ENCODE measurements at places on chromosomes 7 and 10. TPM values are rescaled to one million over a fixed set of nuclear protein-coding genes. Genes with fewer than 3 reads are reported as not detected.

DNA sequence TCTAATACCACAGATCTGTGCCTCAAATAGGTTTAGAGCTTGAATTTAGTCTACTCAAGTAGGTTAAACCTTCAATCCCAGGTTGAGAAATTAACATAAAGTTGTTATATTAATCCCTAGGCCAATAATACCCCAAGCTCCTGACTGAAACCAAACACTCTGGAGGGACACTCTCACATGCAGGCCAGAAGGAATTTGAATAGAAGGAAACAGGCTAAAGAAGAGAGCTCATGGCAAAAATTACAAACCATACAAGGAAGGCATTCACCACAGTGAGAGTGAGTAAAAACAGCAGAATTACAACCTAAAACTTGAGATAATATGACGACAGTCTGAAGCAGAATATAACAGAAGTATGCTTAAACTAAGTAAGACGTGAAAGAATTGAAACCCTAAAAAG, 76.1 kb upstream of the PDK4 start:
- H3K4me3 ChIP-seq: no peak overlapping the region
- H3K4me1 ChIP-seq: no peaks in the 10 kb centered on the region
- no peak overlapping the region for H3K27ac ChIP-seq
- no peaks in the 10 kb centered on the region for H3K27me3 ChIP-seq

- H3K36me3 ChIP-seq: peaks cover 5% of the 10 kb centered on the region
- no peak overlapping the region for H3K4me3 ChIP-seq
Measured at GRCh38 chr10:79608505-79609375, 2.0 kb upstream of the SFTPA1 start.

GRCh38 chr7:43201912-43202311, 89.5 kb downstream of the HECW1 start:
- no peaks in the 10 kb centered on the region for H3K36me3 ChIP-seq
- H3K27me3 ChIP-seq: no peaks in the 10 kb centered on the region
- no peak overlapping the region for H3K27ac ChIP-seq
- H3K4me1 ChIP-seq: peaks cover 28% of the 10 kb centered on the region
- DNase-seq: no peak

DNA sequence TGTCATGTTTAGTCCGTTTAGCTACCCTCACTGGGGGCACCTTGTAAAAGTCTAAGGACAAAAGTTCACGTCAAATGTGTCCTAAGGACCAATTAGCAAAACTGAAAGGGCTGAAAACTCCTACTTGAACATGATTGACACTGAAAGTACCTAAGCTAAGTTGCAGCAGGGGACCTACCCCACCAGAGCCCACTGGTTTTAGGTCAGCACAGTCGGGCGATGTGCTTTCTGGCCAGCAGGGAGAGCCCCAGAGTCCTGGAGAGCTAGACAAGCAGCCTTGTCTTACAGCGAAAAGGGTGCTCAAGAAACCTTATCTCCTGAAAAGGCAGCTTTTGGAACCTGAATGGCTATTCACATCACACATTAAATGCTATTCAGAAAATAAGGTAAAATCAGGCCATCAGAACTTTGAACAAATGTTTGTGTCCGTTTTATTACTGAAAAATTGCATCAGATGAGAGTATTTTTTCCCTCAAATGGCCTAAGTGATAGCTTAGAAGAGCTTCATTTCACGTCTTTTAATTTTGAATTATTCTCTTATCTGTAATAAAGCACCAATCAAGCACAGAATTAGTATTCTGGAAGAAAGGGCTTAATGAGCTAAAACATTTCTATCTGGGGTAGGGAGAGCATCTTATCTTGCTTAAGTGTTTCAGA, 52.2 kb upstream of the MKI67 start:
- peak; percentile 78 for DNase-seq
- H3K4me1 ChIP-seq: peaks cover 13% of the 10 kb centered on the region
- H3K27ac ChIP-seq: no peak overlapping the region
- H3K36me3 ChIP-seq: peaks cover 34% of the 10 kb centered on the region

GRCh38 chr7:4277936-4278335, 404.2 kb upstream of the FOXK1 start:
- peaks cover 4% of the 10 kb centered on the region for H3K36me3 ChIP-seq
- no peaks in the 10 kb centered on the region for H3K27me3 ChIP-seq
- no peaks in the 10 kb centered on the region for H3K4me1 ChIP-seq
- no peak for DNase-seq

- no peak for DNase-seq
- no peak overlapping the region for H3K27ac ChIP-seq
- peaks cover 31% of the 10 kb centered on the region for H3K27me3 ChIP-seq
- H3K4me3 ChIP-seq: no peak overlapping the region
- H3K4me1 ChIP-seq: peaks cover 1% of the 10 kb centered on the region
Measured at GRCh38 chr10:68237173-68237572, 5.3 kb upstream of the ATOH7 start.

DNA sequence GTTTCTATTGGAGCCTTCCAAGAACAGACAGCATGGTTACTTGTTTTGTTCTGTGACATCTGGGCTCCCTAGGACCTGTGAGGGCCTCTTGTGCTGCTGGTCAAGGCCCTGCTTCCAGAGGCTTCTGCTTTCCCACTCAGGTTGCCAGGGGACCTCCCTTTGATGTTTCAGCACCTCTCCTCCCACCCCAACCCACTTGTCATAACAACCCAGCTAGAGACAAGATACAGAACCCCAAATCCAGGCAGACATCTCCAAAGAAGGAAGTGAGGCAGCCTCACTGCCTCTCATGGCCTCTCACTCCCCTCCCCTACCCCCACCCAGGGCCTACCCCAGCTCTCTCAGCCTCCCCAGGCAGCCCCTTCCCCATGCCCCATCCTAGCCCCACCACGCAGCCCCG, 11.3 kb downstream of the NFKB2 start:
- no peaks in the 10 kb centered on the region for H3K36me3 ChIP-seq
- no peak for DNase-seq
- H3K27me3 ChIP-seq: peaks cover 56% of the 10 kb centered on the region
- peaks cover 23% of the 10 kb centered on the region for H3K4me1 ChIP-seq
- no peak overlapping the region for H3K27ac ChIP-seq
- no peak overlapping the region for H3K4me3 ChIP-seq

DNA sequence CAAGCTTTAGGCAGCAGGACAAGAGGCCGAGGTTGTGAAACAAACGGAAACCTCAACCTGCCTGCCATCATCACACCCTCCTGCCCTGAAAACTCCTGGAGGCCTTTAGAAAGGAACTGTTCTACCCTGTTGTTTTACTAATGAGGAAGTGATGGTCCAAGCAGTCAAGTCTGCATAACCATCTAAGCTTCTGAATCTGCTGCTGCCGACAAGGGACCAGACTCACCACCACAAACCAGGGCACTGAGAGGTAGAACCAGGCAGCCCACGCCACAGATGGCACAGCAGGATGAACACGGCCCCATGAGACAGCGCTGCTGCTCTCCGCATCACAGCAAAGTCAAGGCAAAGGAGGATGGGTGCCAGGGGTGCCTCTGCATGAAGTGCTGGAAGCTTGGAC, 209.4 kb downstream of the CELF2 start:
- no peaks in the 10 kb centered on the region for H3K27me3 ChIP-seq
- DNase-seq: no peak
- peaks cover 37% of the 10 kb centered on the region for H3K4me1 ChIP-seq
- no peak overlapping the region for H3K4me3 ChIP-seq

GRCh38 chr7:114857605-114858004, 64.3 kb upstream of the MDFIC start:
- H3K27ac ChIP-seq: no peak overlapping the region
- peaks cover 38% of the 10 kb centered on the region for H3K4me1 ChIP-seq
- H3K27me3 ChIP-seq: no peaks in the 10 kb centered on the region
- no peak overlapping the region for H3K4me3 ChIP-seq
- DNase-seq: no peak

DNA sequence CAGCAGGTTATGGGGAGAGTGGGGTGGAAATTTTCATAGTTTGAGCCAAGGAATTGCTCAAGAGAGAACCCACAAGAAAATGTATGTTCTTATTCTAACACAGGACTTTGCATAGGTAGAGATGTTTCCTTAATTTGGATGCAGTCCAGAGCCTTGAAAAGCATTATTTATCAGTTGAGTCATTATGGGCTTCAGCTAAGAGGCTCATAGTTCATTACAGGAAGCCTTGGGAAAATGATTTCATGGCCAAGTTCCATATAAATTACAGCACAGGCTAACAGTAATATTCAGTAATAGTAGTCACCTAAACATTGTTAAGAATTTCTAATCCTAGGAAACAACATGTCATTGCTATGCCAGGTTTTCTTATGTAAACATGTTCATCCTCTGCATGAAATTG, 131.1 kb upstream of the PTPRZ1 start:
- H3K4me1 ChIP-seq: peaks cover 7% of the 10 kb centered on the region
- H3K27ac ChIP-seq: no peak overlapping the region
- no peaks in the 10 kb centered on the region for H3K27me3 ChIP-seq
- H3K4me3 ChIP-seq: no peak overlapping the region

- peak overlapping the region; percentile 77 for H3K4me3 ChIP-seq
- no peak for DNase-seq
- H3K4me1 ChIP-seq: peaks cover 31% of the 10 kb centered on the region
- no peaks in the 10 kb centered on the region for H3K36me3 ChIP-seq
- H3K27me3 ChIP-seq: no peaks in the 10 kb centered on the region
Measured at GRCh38 chr7:1532456-1533254, 2.2 kb downstream of the MAFK start.

GRCh38 chr7:99092064-99092720, 51.7 kb downstream of the SMURF1 start:
- DNase-seq: no peak
- peaks cover 19% of the 10 kb centered on the region for H3K4me1 ChIP-seq
- no peaks in the 10 kb centered on the region for H3K27me3 ChIP-seq
- H3K36me3 ChIP-seq: peaks cover 2% of the 10 kb centered on the region
- H3K4me3 ChIP-seq: no peak overlapping the region

DNA sequence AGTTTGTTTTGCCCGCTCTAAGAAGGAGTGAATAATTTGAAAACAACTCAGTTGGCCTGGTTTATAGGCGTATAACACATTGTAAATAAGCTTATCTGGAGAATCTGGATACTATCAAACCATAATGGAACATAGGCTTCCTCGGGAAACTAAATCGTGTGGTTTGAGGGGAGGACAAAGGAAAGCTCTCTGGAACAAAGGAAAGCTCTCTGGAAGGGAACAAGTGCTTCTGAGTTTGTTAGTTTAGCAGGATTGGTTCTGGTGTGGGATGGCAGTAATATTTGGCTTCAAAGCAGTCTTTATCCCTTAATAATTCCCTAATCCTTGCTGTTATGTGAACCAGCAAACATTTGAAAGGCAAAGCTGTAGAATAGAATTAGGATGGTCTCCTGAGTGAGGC, 15.0 kb upstream of the SLK start:
- 0 out of 2 replicates have a peak, but pooled peaks cover 2% of the 10 kb centered on the region for H3K27me3 ChIP-seq
- no peak for DNase-seq
- H3K27ac ChIP-seq: no peak overlapping the region

The CALML3 gene
- not detected for total RNA-seq

The PNLIPRP3 gene
- not detected for total RNA-seq

The STRIP2 gene
- total RNA-seq: 6.5 TPM

The CYP3A4 gene
- 0.33 TPM for total RNA-seq

The SPDYE11 gene
- not detected for total RNA-seq

The CDHR1 gene
- 5.0 TPM for total RNA-seq

The C10orf95 gene
- 0.96 TPM for total RNA-seq
